Glomerular endothelial cell (primary cell): ENCODE measurements at places on chromosomes 6 and 20. TPM values are rescaled to one million over a fixed set of nuclear protein-coding genes. Genes with fewer than 3 reads are reported as not detected.

The SLPI gene
- total RNA-seq = not detected in 2 replicates

The FAXC gene
- 0.82 and 2.5 TPM in 2 replicates for total RNA-seq

The GPR6 gene
- not detected in 2 replicates for total RNA-seq

GRCh38 chr6:34563513-34563870 is 7.4 kb upstream of the SPDEF start:
- DNase-seq = no peak

The C6orf118 gene
- not detected in 2 replicates for total RNA-seq

The SYNJ2 gene
- 90.2 and 104 TPM in 2 replicates for total RNA-seq

DNA sequence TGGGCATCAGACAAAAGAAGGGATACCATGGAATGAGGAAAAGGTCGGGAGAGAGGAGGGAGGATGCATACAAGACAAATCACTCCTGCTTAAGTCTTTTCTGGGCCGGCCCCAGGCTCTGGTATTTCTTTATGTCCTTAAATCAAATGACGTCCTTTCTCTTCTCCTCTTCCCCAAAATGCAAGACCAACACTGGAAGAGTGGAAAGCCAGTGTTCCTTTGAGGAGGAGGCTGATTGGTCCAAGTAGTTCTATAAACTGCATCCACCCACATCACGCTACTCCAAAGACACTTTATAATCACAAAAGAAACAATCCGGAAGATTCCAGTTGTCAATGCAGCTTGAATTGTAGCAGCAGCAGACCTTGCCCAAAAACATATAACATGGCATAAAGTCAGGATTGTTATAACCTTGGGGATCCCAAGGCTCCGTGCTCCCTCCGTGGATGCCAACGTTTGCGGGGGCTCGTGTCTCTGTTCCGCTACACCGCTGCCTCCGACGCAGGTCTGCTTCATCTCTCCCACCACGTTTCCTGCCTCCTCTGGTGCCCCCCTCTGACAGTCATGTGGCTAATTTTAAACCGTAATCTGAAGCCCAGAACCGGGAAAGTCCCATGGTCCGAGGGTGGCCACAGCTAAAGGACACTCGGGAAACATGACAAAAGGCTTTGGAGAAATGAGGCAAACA is 47.1 kb downstream of the MCUR1 start:
- no peak for DNase-seq

DNA sequence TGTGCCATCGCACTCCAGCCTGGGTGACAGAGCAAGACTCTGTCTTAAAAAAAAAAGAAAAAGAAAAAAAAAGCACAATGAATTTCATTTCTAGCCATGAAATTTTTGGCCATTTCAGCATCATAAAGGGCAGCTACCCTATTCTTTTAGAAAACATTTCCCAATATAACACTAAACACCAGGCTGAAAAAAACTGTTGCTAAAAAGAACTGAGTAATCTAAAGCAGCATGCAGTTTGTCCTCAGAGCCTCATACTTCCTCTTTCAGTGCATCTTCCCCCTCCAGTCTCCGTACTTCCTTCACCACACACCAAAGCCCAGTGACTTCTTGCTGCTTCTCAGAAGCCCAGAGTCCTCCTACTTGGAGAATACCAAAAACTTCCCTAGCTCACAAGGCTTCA is 5.6 kb upstream of the IFNGR1 start:
- DNase-seq = no peak

- DNase-seq = no peak
These were observed 85.2 kb downstream of the PLEKHG1 start for GRCh38 chr6:150684714-150685459.

The ABRACL gene
- 82.8 and 132 TPM in 2 replicates for total RNA-seq

DNA sequence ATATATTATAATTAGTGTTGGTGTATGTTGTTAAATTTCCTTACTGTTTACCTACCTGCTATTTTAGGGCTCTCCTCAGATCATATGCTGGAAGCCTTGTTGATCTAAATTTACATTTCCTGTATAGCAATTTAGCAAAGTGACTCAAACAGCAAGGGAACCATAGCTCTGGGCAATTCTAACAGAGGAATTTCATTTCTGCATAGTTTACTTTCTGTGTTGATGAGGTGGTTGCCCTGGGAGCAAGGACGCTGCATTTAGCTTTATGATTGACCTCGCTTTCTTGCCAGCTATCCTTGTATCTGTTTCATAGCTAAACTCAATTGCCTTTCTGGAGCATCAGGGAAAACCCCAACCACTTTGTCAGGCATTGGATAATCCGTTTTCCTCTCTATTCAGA is 810.8 kb downstream of the GRIK2 start:
- no peak for DNase-seq

DNA sequence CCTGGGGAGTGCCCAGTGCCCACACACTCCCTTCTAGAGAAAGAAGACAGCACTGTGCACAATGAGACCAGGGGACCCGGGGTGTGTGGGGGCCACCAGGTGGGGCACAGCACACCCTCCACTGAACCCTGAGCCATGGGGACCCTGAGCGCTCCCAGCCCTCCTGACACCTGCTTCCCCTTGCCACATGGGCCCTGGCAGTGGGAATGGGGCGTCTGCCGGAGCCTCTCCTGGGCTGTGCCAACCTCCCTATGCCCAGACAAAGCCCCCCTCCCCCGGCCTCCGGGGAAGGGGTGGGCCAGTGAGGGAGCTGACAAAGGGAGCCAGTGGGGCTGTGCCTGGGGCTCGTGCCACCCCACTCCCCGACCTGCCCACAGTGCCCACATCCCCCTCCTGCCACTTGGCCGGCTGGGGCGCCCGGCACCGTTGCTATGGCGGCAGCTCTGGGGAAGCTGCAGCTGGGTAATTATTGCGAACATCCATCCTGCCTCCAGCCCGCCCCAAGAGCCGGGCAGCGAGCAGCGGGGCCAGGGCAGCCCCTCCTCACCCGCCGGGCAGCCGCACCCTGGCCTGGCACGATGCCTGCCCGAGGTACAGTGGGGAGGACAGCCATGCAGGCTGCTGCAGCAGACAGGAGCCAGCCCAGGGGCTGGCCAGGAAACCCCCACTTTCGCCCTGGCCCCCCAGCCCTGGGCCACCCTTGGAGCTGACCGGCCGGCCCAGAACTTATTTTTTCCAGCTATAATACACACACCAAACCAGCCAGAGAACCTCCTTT is 41.9 kb upstream of the NOL4L start:
- DNase-seq = no peak

The TNXB gene
- total RNA-seq = 1.5 and 1.7 TPM in 2 replicates

GRCh38 chr6:159059885-159060506 is 15.2 kb upstream of the TAGAP start:
- no peak for DNase-seq

The TXLNB gene
- total RNA-seq = 0.73 and 0.99 TPM in 2 replicates

DNA sequence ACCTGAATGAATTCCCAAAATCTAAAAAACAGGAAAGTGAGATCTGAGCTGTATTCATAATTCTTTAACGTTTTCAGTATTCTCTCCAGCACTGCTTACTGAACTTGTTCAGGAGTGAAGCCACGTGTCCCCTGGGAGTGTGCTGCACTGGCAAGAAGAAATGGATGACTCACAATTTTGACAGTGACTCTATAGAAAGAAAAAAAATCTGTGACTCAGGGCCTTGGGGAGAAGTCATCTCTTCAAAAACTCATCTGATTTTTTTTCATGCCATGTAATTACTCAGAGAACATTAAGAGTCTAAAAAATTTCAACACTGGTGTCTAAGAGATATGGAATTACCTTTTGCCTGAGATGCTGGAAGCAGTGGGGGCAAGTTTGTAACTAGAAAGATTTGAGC is 39.7 kb downstream of the ANKEF1 start:
- DNase-seq = no peak

DNA sequence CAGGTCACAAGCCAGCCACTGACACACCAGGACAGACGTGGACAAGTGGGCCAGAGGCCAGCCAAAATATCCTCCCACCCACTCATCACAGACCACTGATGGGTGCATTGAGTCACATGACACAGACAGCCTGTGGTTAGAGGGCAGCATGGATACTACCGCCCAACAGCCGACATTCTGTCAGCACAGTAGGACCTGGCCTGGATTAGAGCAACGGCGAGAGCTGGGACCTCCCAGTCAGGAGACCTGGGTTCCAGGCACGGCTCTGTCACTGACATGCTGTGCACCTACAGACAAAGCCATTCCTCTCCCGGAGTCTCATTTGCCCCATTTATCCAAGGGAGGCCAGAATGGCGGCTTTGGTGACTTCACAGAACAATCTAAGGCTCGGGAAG is 8.0 kb downstream of the ZNF335 start:
- no peak for DNase-seq

The CD40 gene
- 9.3 and 14.0 TPM in 2 replicates for total RNA-seq

The TRDN gene
- not detected in 2 replicates for total RNA-seq

DNA sequence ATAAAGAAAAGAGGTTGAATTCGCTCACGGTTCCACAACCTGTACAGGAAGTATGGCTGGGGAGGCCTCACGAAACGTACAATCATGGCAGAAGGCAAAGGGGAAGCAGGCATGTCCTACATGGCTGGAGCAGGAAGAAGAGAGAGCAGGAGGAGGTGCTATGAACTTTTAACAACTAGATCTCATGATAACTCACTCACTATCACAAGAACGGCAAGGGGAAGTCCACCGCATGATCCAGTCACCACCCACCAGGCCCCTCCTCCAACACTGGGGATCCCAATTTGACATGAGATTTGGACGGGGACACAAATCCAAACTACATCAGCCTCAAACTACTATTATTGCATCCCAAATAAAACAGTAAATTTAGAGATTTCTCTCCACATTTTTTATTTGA is 53.6 kb upstream of the CST7 start:
- no peak for DNase-seq
